ENCODE measurements at places on chromosomes 13 and 19.

DNA sequence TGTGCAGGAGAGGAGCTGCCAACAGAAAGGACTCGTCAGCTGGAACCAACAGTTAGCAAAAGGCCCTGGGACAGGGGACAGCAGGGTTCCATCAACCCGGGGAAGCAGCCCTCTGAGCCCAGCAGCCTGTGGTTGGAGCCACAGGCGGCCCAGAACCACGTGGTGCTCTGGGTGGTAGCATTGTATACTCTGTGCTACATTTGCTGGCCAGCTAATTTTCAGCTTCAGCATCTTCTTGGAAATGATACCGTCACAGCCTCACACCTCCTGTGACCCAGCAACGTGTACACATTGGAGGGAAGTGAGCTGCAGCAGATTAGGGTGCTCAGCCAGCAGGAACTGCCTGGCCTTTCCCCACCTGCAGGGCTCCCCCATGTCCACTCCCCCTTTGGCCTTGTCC lies 13.1 kb upstream of the MTIF3 start:
- H3K4me3 ChIP-seq = no peak overlapping the region
- H3K36me3 ChIP-seq = no peaks in the 10 kb centered on the region
- no peak overlapping the region for H3K27ac ChIP-seq
- no peak for DNase-seq

- peak overlapping the region; percentile 53 for H3K4me3 ChIP-seq
- DNase-seq = no peak
- peaks cover 24% of the 10 kb centered on the region for H3K4me1 ChIP-seq
- no peaks in the 10 kb centered on the region for H3K27me3 ChIP-seq
Observed at GRCh38 chr13:21075379-21076249, 14.2 kb upstream of the LATS2 start.

DNA sequence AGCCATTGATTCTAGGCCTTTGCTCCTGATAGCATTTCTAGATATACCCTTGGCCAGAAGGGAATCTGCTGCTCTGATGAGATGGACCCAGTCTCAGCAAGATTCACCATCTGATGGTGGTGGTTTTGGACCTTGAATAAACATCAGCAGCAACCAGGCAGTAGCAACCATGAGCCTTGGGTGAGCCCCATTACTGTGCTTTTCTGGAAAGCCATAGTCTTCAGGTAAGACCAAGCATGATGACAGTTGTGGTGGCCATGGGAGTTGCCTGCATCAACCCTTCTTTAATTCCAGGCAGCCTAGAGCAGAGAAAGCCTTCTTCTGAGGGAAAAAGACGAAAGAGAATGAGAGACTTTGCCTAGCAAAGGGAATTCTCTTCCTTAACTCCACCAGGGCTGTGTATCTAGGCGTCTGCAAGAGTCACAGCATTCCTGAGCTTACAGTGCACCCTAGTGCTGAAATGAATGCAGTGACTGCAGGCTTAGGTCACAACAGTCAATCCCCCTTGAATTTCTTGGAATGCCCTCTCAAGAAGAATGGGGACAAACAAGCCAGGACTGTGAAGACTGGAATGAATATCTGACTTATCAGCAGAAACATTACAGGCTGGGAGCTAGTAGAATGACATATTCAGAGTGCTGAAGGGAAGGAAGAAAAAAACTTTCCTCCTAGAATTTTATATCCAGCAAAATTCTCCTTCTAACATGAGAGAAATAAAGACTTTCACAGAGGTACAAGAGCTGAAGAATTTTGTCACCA lies 942.4 kb upstream of the PCDH20 start:
- H3K4me3 ChIP-seq = no peak overlapping the region
- no peaks in the 10 kb centered on the region for H3K27me3 ChIP-seq
- peak; percentile 17 for DNase-seq
- H3K4me1 ChIP-seq = no peaks in the 10 kb centered on the region

- H3K27me3 ChIP-seq = no peaks in the 10 kb centered on the region
- H3K4me1 ChIP-seq = no peaks in the 10 kb centered on the region
- H3K4me3 ChIP-seq = no peak overlapping the region
- no peaks in the 10 kb centered on the region for H3K36me3 ChIP-seq
Observed at GRCh38 chr13:48593536-48593935, 60.2 kb upstream of the CYSLTR2 start.

DNA sequence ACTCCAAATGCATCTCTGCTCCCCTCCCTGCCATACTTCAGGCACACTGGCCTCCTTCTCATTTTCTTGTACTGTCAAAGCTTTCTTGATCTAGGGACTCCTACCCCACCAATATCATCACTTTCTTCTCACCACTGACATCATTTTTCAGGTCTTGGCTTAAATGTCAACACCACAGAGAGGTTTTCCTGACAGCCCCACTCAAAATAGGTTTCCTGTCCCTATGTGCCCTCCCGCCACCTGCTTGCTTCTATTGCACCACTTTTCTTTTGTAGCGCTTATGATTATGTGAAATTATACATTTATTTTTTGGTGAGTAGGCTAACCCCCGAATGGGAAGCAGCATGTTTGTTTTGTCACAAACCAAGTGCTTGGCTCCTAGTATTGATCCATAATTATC lies 164.6 kb downstream of the NDFIP2 start:
- no peak for DNase-seq
- H3K4me1 ChIP-seq = no peaks in the 10 kb centered on the region
- H3K27ac ChIP-seq = no peak overlapping the region
- no peak overlapping the region for H3K4me3 ChIP-seq
- no peaks in the 10 kb centered on the region for H3K36me3 ChIP-seq
- H3K27me3 ChIP-seq = no peaks in the 10 kb centered on the region

GRCh38 chr13:48429886-48430285 lies 17.0 kb upstream of the LPAR6 start:
- no peaks in the 10 kb centered on the region for H3K27me3 ChIP-seq
- H3K4me1 ChIP-seq = peaks cover 10% of the 10 kb centered on the region
- no peaks in the 10 kb centered on the region for H3K36me3 ChIP-seq
- DNase-seq = no peak
- H3K27ac ChIP-seq = no peak overlapping the region

DNA sequence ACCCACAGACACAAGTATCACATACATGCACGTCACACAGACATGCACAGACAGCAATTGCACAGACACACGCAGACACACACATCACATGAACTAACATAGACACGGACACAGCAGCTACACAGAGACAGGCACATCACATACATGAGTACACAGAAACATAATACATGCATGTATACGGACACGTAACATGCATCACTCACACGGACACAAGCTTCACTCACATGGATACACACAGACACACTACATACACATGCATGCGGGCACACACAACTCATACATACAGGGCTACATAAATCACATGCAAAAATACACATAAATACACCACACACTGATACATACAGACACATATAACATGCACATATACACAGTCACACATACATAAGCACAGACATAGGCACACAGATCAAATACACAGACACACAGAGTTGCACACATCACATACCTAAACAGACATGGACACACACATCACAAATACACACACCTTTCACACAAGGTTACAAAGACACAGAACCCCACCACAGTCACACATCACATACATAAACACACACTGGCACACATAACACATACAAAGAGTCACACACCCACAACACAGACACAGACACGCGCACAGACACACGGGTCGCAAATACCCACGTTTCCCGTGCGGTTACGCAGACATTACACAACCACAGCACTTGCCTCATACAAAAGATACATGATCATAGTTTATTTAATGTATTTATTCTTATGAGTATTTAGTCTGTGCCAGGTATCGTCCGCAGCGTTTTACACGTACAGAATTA lies 1.1 kb upstream of the LMTK3 start:
- no peak for DNase-seq
- H3K4me3 ChIP-seq = no peak overlapping the region
- peaks cover 6% of the 10 kb centered on the region for H3K4me1 ChIP-seq
- peaks cover 18% of the 10 kb centered on the region for H3K27me3 ChIP-seq
- H3K27ac ChIP-seq = no peak overlapping the region

DNA sequence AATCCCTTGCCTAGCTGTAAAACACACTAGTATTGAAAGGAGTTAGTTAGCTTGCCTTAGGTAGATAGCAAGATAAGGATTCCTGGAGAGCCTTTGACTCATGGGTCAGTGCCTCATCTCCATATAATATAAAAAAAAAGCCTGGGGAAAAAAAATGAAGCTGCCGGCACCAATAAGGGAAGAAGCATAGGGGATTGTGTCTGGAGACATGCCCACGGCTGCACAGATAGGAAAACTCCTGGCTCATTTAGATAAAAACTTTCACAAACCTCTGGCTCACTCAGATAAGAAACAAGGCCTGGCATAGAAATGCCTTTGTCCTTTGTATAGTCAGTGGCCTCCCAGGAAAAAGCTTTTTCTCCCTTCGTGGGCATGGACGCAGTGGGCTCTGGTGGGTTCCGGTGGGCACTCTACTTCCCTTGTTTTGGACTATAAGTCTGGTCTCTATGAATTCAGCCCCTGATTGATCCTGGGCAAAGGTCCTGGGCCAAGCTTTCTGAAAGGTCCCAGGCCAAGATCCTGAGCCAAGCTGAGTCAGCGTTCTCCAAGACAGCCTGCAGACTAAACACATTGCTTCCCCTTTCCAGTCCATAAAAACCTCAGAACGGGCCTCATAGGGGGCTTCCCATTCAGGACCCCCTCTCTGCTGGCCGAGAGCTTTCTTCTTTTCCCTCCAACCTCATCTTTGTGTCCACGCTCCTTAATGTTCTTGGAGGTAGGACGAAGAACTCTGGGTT lies 4.9 kb upstream of the OR7A17 start:
- H3K4me1 ChIP-seq = no peaks in the 10 kb centered on the region
- DNase-seq = no peak
- no peaks in the 10 kb centered on the region for H3K36me3 ChIP-seq
- no peaks in the 10 kb centered on the region for H3K27me3 ChIP-seq

GRCh38 chr13:39512687-39513086 lies 90.3 kb downstream of the LHFPL6 start:
- no peak overlapping the region for H3K4me3 ChIP-seq
- no peaks in the 10 kb centered on the region for H3K27me3 ChIP-seq
- DNase-seq = no peak
- no peak overlapping the region for H3K27ac ChIP-seq
- H3K4me1 ChIP-seq = peaks cover 9% of the 10 kb centered on the region

DNA sequence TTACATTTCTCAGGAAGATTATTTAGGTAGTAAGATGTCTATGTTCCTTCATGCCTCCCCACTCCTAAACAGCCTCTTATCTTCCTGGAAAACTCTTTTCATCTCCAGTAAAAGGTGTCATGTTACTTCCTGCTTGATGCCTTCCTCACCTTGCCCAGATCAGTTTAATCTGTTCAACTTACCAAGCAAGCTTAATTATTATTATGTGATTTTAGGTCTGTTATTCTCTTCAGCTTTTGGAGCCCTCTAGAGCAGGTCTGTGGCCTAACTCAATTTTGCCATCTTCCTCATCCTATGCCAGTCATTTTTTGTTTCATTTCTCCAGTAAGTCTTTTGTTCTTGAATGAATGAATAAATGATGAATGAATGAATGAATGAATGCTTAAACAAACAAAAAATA lies 528.4 kb downstream of the DCT start:
- no peaks in the 10 kb centered on the region for H3K36me3 ChIP-seq
- DNase-seq = no peak
- no peaks in the 10 kb centered on the region for H3K4me1 ChIP-seq
- H3K27ac ChIP-seq = no peak overlapping the region

- no peaks in the 10 kb centered on the region for H3K36me3 ChIP-seq
- H3K4me3 ChIP-seq = no peak overlapping the region
- no peak overlapping the region for H3K27ac ChIP-seq
Observed at GRCh38 chr19:14786421-14786851, 8.1 kb upstream of the ADGRE2 start.

- H3K4me1 ChIP-seq = no peaks in the 10 kb centered on the region
- H3K27ac ChIP-seq = no peak overlapping the region
- DNase-seq = no peak
- no peaks in the 10 kb centered on the region for H3K36me3 ChIP-seq
- no peak overlapping the region for H3K4me3 ChIP-seq
Observed at GRCh38 chr13:101893021-101893420, 440.5 kb downstream of the ITGBL1 start.

DNA sequence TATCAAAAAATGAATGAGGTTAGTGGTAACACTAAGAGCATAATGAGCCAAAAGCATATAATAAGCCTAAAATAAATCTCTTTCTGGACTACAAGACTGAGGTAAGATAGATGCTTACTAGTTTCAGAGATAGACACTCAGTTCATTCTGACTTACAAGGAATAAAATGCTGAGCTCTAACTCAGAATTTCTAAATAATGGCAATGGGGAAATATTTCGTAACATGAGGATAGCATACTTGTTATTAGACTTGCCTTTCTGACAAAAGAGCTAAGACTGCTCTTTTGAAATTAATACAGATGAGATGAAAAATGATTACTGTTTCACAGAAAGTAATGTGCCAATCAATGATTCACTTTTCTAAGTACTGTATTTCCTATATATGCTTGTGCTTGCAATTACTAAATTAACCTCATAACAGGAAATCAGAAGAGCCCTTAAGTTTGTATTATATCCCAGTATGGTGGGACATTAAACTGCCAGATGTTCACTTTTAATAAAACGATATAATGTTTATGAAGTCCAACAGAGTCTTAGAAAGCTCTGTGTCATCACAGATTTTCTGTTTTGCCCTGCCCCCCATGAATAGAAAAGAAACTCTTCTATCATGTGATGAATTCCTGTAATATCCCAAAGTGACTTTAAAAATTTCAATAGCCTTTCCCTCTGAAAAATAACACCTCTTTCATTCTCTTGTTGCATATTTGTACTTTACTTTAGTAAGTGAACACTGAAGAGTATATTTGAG lies 2771.0 kb upstream of the PCDH20 start:
- no peak for DNase-seq
- no peak overlapping the region for H3K4me3 ChIP-seq
- H3K27me3 ChIP-seq = no peaks in the 10 kb centered on the region
- no peaks in the 10 kb centered on the region for H3K4me1 ChIP-seq

DNA sequence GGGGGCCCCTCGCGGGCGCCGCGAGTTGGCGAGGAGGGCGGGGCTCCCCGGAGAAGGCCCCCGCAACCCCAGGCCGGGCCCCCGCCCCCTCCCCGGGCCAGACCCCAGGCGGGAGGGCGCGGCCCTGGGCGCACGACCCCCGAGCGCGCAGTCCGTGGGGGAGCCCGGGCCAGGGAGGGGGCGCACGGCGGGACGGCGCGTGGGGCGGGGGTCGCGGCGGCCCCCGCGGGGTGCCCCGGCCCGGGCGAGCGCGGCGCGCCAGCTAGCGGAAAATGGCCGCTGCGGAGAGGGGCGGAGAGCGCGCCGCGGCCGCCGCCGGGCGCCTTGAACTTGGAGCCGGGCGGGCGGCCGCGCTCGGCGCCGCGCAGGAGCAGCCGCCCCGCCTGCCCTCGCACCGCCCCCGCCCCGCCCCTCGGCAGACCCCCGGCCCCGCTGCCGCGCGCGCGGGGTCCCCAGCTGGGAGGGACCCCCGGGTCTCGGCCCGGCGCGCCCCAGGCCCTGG lies 6.4 kb upstream of the NFIC start:
- no peaks in the 10 kb centered on the region for H3K36me3 ChIP-seq
- peak overlapping the region; percentile 64 for H3K4me3 ChIP-seq

- H3K4me3 ChIP-seq = no peak overlapping the region
- no peaks in the 10 kb centered on the region for H3K36me3 ChIP-seq
- peak; percentile 38 for DNase-seq
- no peaks in the 10 kb centered on the region for H3K27me3 ChIP-seq
- no peak overlapping the region for H3K27ac ChIP-seq
Observed at GRCh38 chr19:28424077-28424476, 788.9 kb downstream of the UQCRFS1 start.

GRCh38 chr13:98406427-98406826 lies 170.5 kb downstream of the STK24 start:
- H3K27ac ChIP-seq = no peak overlapping the region
- H3K27me3 ChIP-seq = no peaks in the 10 kb centered on the region
- no peak overlapping the region for H3K4me3 ChIP-seq
- no peak for DNase-seq
- no peaks in the 10 kb centered on the region for H3K4me1 ChIP-seq
